Fibroblast of the aortic adventitia (primary cell): ENCODE measurements at places on chromosomes 7 and 10. TPM values are rescaled to one million over a fixed set of nuclear protein-coding genes. Genes with fewer than 3 reads are reported as not detected.
A peak's percentile ranks its signal among the peaks of the same experiment; 100 is the strongest.

- DNase-seq = no peak
These were observed 559 bp upstream of the FKBP14 start for GRCh38 chr7:30027065-30027456.

Gene ZNF239
- 1.8 and 6.6 TPM in 2 replicates for total RNA-seq

DNA sequence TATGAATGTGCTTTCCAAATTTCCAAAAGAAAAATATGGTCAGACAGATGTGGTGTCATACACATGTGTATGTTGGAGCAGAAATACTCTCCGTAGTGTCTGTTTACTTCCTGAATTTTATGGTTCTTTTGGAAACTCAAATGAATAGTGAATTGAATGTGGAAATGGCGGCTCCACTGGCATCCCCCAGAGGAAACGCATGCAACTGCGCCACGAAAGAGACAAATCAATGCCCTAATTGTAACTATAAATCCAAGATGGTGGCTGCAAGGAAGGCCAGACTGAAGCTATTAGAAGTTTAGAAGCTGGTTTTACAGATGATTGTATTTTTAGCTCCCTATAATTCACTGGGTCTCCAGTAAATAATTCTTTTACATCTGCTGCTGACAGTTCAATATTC is 246.7 kb downstream of the FGFR2 start:
- no peak for DNase-seq

- peak; percentile 53 for DNase-seq
These were observed 50.6 kb downstream of the HIPK2 start for GRCh38 chr7:139727151-139727705.

DNA sequence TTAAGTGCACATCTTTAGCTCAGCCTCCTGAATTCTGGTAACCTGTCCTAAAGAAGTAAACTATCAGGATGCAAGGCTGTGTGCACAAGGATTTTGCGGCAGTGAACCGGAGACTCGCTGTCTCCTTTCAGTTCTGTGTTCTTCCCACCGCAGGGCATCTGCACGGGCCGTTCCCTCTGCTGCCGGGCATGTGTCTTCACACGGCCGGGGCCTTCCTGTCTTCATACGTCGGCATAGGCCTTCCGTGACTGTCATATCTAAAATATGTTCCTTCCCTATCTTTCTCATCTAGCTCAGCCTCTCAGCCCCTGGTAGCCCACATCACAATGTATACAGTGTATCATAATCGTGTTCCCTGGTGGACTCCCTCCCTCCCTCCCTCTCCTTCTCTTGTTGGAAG is 16.4 kb downstream of the PALD1 start:
- no peak for DNase-seq

Gene IL6
- 3.8 and 10.2 TPM in 2 replicates for total RNA-seq

DNA sequence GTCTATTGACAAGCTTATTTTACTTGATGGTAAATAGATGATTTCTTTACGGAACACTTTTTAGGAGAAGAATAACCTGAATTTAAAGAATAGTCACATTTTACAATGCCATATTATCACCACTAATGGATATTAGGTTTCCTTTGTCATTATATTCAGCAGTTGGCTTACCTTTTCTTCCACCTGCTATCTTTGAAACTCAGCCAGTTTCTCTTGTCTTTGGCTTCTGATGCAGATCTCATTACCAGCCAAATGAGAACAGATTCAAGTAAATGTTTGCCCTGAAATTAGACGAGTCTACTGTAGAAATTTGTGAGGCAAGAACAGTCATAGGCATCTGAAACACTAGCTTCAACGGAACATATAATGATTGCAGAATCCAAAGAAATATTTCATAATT is 85.5 kb upstream of the OIT3 start:
- DNase-seq = no peak

Gene NRAP
- under 0.01 TPM in 1 of 2 replicates, not detected in the other for total RNA-seq

Gene CLRN3
- not detected in 2 replicates for total RNA-seq

DNA sequence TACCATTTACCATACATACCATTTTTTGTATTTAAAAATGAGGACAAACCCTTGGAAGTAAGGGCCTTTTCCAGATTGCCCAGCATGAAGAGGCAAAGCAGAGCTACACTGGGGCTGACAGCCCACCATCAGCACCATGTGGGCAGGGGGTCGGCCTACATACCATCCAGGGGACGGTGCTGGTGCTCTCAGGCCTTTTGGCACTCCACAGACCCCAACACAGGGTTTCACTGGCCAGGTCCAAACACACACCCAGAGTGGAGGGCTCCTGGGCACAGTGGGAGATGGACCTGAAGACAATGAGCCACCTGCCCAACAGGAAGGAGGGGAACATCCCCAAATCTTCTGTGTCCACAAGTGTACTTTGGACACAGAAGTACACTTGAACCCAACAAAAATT is 69.2 kb upstream of the CAMK2B start:
- no peak for DNase-seq

GRCh38 chr10:33365871-33366411 is 31.5 kb upstream of the NRP1 start:
- DNase-seq = peak; percentile 97
